C1 segment of cervical spinal cord (tissue), 14 donors: ENCODE measurements at places on chromosomes 11 and 22.

DNA sequence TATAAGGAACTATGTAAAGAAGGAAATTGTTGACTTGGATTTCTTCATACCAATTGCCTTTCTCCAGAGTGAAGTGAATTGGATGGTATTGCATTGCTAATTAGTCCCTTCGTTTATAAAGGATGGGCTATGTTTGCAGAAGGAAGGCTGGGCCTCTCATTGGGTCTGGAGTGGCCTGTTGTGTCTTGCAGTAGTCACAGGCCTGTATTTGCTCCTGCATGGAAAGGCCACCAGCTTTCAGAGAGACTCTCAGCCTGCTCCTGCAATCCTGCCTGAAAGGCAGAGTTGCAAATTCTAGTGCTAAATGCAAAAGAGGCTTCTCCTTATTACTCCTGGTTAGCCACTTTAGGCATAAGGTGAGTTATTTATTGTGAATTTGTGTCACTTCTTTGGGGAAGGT, 103.8 kb downstream of the EXT2 start:
- no peak for DNase-seq

DNA sequence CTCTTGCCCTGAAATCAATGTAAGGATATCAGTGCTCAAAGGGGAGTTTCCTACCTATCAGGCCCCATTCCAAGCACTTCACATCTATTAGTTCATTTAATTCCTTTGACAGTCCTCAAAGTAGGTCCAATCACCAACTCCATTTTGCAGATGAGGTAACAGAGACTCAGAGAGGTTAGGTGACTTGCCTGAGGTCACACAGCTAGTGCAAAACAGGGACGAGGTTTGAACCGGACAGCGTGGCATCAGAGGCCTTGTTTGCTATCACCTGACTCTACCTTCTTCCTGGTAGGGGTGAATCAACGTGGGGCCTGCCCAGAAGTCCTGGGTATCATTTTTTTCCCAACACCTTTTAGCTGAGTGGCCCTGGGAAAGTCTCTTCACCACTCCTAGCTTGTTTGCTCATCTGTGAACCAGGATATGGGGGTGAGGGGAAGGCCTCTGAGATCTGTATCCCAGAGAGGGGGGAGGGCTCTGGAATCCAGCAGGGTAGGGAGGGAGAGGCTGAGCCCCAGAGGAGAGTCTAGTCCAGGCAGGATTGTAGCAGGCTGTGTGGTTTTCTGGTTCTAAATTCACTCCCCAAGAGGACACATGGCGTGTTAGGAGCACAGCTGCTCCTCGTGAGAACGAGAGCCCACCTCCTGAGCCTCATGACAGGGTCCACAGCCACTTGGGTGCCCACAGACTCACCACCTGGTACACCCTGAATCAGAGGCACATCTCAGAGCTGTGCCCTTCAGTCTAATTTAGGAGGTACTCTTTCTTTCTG, 174.7 kb downstream of the MN1 start:
- no peak for DNase-seq

- peak; percentile 61 for DNase-seq
These were observed 2.2 kb downstream of the TNKS1BP1 start for GRCh38 chr11:57322256-57323166.

GRCh38 chr11:76700177-76701100, 29.9 kb upstream of the LRRC32 start:
- no peak for DNase-seq

GRCh38 chr11:102338479-102339010, 8.5 kb upstream of the BIRC2 start:
- DNase-seq: no peak

DNA sequence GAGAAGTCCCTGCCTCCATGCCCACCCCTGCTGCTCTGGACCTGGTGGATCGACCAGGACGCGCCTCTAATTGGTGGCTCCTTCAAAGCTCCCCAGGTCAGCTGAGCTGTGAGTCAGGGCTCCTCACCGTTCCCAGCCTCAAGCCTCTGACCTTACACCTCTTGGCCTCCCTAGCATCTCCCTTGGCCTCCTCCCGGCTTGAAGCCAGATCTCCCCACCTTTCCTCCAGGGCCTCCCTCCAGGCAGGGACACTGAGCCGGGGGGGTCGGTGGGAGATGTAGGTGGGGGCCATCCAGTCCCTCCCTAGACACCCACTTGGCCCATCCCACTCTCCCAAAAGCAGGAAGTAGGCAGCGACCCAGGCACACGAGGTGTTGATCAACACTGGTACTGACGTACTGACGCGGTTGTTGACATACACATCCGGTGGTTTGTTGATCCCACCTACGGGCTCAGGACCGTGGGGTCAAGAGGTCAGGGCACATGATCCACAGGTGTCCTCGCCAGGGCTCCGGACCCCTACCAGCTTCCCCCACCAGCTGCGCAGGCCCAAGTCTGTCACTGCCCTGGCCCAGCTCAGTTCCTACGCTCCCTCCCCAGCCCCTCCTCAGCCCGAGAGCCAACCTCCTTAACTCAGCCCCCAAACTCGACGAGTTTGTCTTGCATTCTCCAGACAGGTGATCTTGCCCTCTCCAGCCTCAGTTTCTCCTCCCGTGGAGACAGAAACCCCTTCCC, 802 bp downstream of the ATG2A start:
- DNase-seq: peak; percentile 6

DNA sequence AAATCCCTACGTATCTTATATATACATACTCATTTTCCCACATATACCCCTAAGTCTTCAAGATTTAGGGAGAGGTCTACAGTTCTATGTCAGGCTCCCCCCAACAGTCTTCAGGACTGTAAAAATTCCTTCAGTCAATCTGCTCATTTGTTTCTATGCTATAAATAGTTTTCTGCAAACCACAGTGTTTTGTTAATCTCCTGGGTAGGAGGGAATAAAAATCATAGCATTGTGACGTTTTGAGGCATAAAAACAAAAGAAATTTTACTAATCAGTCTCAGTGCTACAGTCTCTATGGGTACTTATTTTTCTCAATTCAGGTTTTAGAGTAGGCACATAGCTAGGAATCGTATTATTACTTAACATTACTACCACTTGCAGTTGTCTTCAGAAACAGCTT, 552.8 kb upstream of the LRRC4C start:
- DNase-seq: no peak

DNA sequence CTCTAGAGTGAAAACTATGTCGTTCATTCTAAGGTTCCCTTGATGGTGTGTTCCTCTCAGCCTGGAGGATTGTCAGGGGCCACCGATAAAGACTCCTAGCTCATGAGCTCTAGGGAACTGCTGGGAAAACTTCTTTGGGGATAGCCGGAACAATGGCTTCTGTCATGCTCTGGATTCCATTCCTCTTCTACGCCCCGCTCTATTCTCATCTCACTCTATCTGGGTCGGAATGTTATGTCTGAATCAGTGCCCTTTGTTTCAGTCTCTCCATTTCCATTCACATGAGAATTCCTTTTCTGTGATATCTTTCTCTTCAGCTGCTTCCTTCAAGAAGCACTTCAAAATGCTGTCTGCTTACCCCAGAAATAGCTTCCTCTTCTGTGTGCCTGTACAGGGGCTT, 16.9 kb upstream of the SLCO2B1 start:
- DNase-seq: no peak

DNA sequence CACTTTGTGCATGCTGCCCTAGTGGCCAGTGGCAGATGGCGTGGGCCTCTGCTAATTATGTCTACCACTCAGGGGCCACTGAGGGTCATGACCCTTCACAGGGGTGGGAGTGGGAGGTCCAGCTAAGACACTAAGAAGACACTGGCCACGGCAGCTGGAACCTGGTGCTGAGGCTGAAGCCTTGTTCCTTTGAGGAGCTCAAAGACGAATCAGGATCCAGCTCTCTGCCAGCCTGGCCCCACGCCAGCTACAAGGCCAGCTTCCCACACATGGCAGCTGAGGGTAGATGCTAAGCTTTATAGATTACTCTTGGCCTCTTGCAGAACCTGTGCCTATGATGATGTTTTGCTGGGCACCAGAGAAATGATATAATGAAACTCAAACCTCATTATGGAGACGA, 226.3 kb downstream of the DSCAML1 start:
- DNase-seq: no peak

GRCh38 chr11:21137803-21138202, 468.4 kb downstream of the NELL1 start:
- DNase-seq: no peak

DNA sequence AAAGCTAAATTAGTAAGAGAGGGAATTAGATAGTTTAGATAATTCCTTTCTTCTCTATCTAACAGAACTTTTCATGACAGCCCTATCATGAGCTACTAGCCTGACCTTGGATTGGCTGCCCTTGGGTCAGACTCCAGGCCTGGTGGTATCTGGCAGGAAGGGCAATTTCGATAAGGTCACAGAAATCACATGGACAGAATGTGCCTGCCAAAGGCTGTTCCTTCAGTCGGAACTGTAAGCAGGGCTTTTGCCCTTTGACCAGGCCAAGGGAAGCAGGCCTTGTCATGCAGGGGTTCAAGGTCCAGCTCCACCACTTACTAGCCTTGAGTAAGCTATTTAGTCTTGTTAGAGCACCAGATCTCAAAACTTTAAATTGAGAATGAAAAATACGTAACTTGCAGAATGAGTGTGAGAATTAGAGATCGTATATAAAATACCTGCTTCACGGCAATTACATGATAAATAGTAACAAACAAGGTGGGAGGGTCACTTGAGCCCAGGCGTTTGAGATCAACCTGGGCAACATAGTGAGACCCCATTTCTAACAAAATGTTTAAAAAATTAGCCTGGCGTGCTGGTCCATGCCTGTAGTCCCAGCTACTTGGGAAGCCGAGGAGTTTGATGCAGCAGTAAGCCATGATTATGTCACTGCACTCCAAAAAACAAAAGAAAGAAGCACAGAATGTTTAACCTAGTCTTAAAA, 60.8 kb upstream of the SC5D start:
- no peak for DNase-seq

DNA sequence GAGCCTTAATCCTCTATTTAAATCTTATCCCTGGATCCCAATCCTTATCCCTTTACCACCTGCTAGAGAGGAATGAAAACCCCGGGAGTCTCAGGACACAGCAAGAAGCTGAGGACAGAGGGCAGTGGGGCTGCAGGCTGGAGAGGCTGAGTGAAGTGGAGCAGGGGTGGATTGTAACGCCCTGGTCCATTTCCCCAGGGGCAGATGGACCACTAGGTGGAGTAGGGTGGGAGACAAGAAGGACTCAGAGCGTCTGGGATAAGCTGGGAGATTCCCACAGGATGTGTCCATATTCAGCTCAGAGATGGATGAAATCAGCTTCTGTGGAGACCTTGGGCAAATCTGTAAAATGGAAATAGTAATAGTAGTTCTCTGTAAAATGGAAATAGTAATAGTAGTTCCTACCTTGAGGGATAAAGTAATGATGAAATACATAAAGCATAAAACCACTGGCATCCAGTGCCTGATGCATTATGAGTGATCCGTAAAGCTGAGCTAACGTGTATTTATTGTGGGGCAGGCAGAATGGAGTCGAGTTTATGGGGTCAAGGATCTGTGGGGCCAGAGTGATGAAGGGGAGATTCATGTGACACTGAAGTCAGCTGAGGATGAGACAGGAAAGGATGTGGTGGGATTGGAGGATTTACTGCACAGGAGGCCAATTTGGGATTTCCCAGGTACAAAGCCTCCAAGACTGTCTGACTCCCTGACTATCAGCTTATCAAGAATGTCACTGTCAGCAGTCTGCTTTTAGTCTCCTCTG, 1.9 kb upstream of the ROBO4 start:
- no peak for DNase-seq

- DNase-seq: no peak
These were observed 6.4 kb upstream of the MRPL48 start for GRCh38 chr11:73781303-73781702.

DNA sequence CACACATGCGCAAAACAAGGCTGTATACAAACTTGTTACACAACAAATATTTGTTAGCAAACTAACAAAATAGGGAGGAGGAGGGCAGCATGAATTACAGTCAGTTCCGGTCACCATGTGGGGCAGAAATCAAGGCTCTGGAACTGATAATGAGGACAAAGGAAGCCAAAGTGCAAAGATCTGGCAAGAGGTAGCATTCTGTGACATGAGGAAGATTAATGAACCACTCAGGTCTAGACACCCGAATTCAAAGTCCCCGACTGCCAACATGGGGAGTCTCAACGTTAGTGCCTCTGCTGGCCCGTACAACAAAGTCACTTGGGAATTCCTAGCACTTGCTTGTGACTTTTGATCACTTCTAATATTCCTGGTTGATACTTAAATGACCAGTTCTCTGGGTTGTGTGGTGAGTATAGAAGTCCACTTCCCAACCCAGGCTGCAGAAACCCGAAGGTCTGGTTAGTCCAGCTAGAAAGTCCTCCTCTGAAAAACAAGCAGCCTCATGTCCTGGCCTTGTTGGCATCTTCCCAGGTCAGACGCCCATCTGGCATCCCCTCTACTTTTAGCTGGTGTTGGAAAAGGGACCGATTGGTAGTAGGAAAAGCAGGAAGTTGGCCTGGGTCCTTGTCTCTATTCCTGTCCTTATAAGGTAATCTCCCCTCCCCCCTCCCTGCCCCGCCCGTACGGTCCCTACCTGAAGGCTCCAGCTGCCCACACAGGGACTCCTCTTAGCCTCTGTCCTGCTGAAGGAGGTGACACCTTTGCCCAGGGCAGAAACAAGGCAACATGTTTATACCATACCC, 1.6 kb downstream of the SUN2 start:
- DNase-seq: peak; percentile 66

GRCh38 chr22:22618923-22619322, 25.5 kb upstream of the GGTLC2 start:
- no peak for DNase-seq

- DNase-seq: no peak
These were observed 99.6 kb downstream of the TIMP3 start for GRCh38 chr22:32900886-32901635.

DNA sequence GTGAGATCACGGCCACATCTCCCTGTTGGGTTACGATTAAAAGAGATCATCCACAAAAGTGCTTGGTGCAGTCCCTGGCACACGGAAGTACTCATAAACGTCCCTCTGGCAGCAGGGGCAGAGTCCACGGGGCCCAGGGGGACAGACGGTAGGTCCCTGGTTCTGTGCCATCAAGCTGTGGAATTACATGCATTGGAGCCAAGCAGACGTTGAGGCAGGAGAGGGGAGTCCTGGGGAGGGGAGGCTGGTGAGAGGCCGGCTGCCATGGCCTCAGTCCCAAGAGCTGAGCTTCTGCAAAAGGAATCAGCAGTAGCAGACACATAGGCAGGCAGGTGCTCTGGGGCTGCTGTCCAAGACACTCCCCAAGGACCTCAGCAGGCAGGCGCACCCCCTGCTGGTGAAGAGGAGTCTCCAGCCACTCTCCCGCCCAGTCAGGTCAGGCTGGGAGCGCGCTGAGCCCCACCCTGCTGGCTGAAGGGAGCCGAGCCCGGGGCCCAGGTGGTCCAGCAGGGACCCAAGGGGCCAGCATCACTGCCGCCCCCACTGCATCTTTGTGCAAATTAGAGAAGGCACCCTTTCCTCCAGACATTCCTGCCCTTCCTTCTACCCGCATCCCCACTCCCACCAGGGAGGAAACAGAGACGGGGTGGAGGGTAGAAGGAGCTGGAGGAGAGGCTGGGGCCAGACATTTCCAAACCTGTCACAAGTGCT, 7.6 kb upstream of the KCTD17 start:
- DNase-seq: no peak

DNA sequence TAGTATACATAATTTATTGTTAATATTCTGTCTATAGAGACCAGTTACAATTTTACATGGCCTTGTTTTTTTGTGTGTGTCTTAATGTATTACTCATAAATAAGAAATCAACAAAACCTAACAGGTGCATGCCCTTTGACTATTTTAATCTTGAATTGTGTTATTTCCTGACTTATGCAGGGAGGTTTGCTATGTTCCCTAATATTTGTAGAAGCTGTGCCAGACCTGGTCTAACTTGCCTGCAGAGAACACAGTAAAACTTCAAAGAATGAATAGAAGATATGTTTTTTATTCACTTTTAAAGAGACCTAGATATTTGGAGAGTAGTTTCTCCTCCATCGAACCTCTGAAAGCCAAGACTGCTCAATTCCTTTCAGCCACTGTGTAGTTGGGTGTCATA, 234.7 kb downstream of the LUZP2 start:
- DNase-seq: no peak
